ENCODE measurements at places on chromosomes 13 and 19.
A peak's percentile ranks its signal among the peaks of the same experiment; 100 is the strongest.

DNA sequence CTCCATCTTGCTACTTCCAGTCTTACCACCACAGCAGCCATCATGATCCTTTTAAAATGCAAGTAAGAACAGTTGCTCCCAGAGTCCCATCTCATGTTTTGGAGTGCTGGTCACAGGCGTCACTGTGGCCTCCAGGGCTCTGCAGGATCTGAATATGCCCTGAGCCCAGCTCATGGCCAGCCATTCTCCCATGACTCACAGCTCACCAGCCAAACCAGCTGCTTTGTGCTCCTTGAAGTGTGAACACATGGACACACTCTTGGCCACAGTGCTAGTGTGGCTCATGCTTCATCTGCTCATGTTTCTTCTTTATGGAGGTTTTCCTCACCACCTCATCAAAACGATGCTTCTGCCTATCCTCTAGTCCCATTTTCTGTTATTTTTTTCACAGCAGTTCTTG lies 466.5 kb downstream of the UQCRFS1 start:
- no peak for DNase-seq

GRCh38 chr19:48997972-48998371 lies 4.3 kb downstream of the RUVBL2 start:
- peak; percentile 75 for DNase-seq

- no peak for DNase-seq
Observed at GRCh38 chr13:110856942-110857835, 57.7 kb downstream of the ANKRD10 start.

DNA sequence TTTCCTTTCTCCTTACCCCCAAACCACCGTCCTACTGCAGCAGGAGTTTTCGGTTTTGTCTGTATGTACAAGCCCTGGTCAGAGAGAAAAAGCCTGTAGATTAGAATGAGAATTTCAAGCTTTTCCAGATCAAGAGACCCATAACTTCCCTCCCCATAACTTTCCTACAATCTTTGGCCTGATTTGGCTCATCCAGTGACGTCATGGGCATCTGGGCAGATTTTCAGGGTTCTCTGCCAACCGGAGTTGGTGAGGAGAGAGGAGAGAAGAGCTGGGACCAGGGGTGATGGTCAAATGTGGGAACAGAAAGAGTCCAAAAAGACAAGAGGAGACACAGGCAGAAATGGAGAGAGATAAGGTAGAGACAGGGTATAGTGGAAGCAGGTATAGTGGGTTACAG lies 10.5 kb downstream of the IZUMO2 start:
- no peak for DNase-seq

- DNase-seq, result no peak
Observed at GRCh38 chr13:44976196-44976595, 13.1 kb downstream of the NUFIP1 start.

DNA sequence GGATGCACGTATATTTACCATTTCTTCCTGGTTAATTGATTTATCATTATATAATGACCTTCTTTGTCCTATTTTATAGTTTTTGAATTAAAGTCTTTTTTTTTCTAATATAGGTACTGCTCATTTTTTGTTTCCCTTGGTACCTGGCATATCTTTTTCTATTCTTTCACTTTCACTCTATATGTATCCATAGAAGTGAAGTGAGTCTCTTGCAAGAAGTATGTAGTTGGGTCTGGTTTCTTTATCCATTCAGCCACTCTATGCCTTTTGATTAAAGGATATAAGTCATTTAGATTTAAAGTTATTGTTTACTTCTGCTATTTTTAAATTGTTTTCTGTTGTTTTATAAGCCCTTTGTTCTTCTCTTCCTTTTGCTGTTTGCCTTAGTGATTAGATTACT lies 194.3 kb upstream of the SLITRK6 start:
- no peak for DNase-seq

GRCh38 chr13:75071395-75071794 lies 410.6 kb downstream of the TBC1D4 start:
- DNase-seq, result no peak

DNA sequence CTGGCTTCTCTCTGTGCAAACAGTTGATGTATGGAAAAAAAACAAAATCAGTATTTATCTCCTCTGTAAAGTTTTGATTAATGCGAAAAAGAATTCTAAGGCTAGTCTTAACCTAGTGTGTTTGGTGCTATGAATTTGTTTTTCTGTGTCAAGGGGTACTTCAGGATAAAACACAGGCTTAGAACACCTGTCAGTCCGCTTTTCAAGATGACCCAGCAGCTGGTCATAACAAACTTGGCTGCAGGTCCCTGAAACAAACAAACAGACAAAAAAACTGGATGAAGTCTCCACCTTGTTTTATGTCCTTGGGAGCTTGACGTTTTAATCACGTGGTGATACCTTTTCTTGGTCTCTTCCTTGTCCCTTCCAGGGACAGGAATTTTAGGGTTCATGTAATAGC lies 689.3 kb downstream of the UQCRFS1 start:
- DNase-seq, result no peak

GRCh38 chr19:15315101-15315500 lies 17.2 kb downstream of the BRD4 start:
- DNase-seq, result no peak

Measured in choroid plexus epithelial cell (primary cell).